ENCODE measurements at places on chromosomes 6 and 20.

- DNase-seq = no peak
Observed at GRCh38 chr6:36290668-36291620, 21.1 kb downstream of the PNPLA1 start.

- DNase-seq = no peak
Observed at GRCh38 chr20:36179170-36179945, 24.8 kb downstream of the EPB41L1 start.

DNA sequence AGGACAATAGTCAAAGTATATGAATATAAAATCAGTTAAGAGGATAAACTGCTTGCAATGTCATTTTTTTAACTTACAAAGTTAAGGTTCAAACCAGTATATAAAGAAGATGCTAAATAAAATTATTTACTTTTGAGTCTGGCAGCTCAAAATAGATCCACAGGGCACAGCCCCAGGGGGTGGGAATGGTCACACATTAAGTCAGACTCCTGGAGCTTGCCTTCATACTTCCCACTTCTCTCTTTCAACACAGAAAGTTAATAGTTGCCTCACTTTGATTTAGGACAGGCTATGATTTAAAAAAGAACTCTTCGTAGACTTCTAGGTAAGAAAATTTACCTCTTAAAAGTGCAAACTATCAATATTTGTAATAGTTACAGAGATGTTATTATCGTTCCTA, 158.3 kb upstream of the RUNX2 start:
- no peak for DNase-seq

GRCh38 chr6:132490024-132490423, 22.9 kb downstream of the STX7 start:
- DNase-seq = no peak

GRCh38 chr6:25138233-25138933, 140.8 kb upstream of the CARMIL1 start:
- no peak for DNase-seq

GRCh38 chr6:20946022-20946421, 411.8 kb downstream of the CDKAL1 start:
- DNase-seq = no peak
